ENCODE measurements at places on chromosomes 5 and 9. TPM values are rescaled to one million over a fixed set of nuclear protein-coding genes. Genes with fewer than 3 reads are reported as not detected.

MLANA gene
- not detected for total RNA-seq

CD74 gene
- total RNA-seq, result not detected

AFAP1L1 gene
- 0.38 TPM for total RNA-seq

SOHLH1 gene
- not detected for total RNA-seq

AP3S1 gene
- 550 TPM for total RNA-seq

ECSCR gene
- not detected for total RNA-seq

OTULINL gene
- not detected for total RNA-seq

PCDHB14 gene
- total RNA-seq, result 4.3 TPM

RABEPK gene
- 25.0 TPM for total RNA-seq

F12 gene
- 0.43 TPM for total RNA-seq

OTULIN gene
- total RNA-seq, result 36.8 TPM

IL13 gene
- total RNA-seq, result not detected

Data from GM23248 (cell line).